BJ (cell line): ENCODE measurements at places on chromosomes 1 and 21. TPM values are rescaled to one million over a fixed set of nuclear protein-coding genes. Genes with fewer than 3 reads are reported as not detected.

CELA2A gene
- polyA plus RNA-seq, result not detected in 2 replicates

HSF2BP gene
- 1.2 TPM in 2 replicates for polyA plus RNA-seq

FAM151A gene
- polyA plus RNA-seq, result not detected in 2 replicates

FCRL1 gene
- polyA plus RNA-seq, result not detected in 2 replicates

B3GALT5 gene
- polyA plus RNA-seq, result 0.09 TPM in 2 replicates

LCE2D gene
- not detected in 2 replicates for polyA plus RNA-seq

CCDC185 gene
- polyA plus RNA-seq, result not detected in 2 replicates

IVL gene
- polyA plus RNA-seq, result 0.05 TPM in 1 of 2 replicates, not detected in the other

CFHR4 gene
- not detected in 2 replicates for polyA plus RNA-seq

TACSTD2 gene
- polyA plus RNA-seq, result 0.16 and 0.18 TPM in 2 replicates

WDTC1 gene
- 7.0 and 16.4 TPM in 2 replicates for polyA plus RNA-seq

TMEM39B gene
- 19.3 and 31.1 TPM in 2 replicates for polyA plus RNA-seq

A3GALT2 gene
- not detected in 2 replicates for polyA plus RNA-seq

CTNNBIP1 gene
- polyA plus RNA-seq, result 20.5 and 25.5 TPM in 2 replicates

SPATA45 gene
- not detected in 2 replicates for polyA plus RNA-seq

GRCh38 chr1:207672522-207673130, 27.7 kb downstream of the CR1L start:
- no peak for DNase-seq

- DNase-seq, result no peak
These were observed 920 bp downstream of the APH1A start for GRCh38 chr1:150267896-150268295.

GRCh38 chr1:241934866-241935265, 22.7 kb upstream of the BECN2 start:
- no peak for DNase-seq

DNA sequence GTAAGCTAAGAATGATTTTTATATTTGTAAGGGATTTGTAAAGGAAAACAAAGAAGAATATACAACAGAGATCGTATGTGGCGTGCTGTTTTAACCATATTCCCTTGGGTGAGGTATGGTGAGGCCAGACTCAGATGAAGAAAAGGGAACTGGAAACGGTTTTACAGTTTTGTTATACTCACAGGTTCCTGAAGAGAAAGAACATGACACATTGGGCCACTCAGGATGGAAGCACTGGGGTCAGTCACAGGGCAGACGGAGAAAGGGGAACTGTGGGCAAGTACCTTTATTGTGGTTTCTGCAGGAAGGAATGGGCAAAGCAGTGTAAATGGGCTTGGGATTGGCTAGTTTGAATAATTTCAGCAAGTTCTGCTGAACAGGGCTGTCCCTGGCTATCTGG, 177.4 kb downstream of the LBR start:
- DNase-seq, result no peak

DNA sequence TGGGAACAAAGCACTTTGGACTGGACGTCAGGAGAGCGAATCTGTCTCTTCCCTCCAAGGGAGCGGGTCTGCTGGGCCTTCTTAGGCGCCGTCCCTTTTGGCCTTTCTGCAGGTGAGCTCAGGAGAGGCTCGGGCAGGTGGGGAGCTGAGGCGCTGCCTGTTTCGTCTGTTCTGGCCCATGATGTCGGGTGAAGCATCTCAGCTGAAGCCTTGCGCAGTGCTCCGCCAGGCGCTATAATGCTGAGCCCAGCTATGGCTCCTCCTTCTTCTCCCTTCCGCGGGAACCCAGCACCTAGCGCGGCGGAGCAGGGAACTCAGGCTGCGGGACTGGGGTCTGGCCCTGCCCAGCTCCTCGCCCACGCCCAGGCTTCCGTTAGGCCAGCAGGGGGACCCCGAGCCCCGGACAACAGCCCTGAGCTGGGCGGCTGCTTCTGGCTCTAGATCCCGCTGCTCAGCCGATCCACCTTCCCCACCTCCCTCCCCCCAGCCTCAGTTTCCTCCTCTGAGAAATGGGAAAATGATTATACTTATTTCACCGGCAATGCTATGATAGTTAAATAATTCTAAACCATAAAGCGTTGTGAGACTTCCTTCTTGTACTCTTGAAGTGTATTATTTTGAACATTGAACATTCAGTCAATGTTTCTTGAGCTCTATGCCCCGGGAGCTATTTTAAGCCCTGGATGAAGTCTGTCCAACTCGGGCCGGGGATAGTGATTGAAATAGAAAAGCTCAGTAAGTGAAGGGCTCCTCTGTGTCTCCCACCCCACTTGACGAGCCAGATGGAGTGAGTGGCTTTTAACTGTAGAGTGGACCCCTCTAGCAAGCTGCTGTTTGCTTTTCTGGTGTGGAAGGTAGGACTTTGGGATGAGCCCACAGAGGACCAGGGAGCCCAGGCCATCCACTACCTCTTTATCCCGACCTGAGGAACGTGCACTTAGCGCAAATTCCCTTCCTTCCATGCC, 9.6 kb upstream of the ADORA1 start:
- no peak for DNase-seq

DNA sequence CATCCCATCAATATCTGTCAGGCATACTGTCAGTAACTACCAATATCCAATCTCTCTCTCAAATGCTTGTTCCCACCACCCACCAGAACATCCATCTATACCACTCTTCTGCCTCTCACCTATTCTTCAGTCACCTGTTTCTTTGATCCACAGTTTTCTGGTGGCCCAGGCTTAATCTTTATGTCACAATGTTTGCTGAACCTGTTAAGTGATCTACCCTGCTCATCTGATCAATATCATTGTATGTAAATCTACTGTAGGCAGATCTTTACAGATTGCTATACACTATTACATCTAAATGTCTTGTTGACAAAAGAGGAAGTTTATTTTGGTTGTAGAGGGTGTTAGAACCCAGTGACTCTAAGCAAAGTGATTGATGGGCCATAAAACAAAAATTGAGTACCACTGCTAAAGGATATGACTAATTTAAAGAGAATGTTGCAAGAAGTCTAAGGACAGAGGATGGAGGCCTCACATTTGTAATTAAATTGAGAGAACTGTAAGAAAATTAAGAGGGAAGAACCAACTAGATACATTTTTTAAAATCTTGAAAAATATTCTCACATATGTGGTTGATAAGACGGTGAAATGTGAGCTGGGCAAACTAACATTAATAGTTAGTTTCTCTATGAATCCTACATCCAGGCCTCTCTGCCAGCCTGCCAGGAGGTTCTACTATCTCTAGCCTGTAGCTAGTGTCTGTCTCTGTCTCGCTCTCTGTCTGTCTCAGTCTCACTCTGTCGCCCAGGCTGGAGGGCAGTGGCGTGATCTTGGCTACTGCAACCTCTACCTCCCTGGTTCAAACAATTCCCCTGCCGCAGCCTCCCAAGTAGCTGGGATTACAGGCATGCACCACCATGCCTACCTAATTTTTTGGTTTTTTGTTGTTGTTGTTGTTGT, 34.1 kb downstream of the EGLN1 start:
- DNase-seq, result no peak

GRCh38 chr1:162373541-162374260, 3.0 kb downstream of the SPATA46 start:
- DNase-seq, result peak; percentile 49

- DNase-seq, result peak; percentile 85
These were observed 193.9 kb downstream of the FMN2 start for GRCh38 chr1:240285540-240285939.

DNA sequence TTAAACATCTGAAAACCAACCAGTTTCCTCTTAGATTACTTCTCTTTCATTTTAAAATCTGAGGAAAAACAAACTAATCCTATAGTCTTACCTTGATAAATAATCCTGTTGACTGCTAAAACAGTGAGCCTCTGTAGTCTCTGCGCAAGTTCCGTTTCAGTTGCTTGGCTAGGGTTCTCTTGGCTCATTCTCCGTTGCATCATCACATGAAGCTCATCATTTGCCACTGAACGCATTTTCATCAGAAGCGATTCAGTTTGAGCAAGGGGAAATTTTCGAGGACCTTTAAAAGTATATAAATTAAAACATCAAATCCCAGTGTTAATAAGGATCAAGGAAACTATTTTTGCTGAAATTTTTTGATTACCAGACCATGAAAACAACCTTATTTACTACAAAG, 96.7 kb upstream of the GNG4 start:
- no peak for DNase-seq

- no peak for DNase-seq
These were observed 5.9 kb downstream of the TP73 start for GRCh38 chr1:3658231-3658615.

- DNase-seq, result no peak
These were observed 309.4 kb upstream of the PROX1 start for GRCh38 chr1:213678348-213678747.

DNA sequence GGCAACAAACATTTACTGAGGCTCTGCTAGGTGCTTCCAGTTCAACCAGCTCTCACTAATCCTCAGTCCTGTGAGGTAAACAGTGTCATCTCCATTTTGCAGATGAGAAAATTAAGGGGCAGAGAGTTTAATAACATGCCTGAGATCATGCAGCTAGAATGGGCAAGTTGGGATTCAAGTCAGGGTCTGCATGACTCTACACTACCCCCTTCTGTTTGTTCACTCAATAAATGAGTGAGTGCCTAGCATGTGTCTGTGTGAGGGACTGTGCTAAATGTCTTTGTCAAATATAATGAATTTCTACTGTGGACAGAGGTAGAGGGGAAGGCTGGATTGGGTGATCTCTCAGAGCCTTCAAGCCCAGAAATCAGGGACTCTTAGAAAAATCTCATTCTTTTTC, 4.5 kb downstream of the PEF1 start:
- DNase-seq, result no peak

DNA sequence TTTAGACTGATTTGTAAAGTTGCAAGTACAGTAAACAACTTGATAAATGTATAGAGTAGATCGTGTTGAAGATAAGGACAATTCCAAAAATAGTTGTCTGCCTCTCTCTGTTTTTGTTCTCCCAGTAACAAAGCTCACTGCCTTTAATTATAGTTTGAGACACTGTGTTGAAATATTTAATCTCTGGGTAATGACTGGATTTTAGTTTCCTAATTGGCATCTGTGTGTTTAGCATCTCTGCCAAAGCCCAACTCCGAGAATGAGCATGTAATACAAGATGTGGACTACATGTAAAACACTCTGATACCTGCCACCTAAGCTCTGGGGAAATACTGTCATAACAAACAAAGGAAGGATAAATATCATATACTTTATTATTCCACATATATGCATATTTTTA, 27.7 kb upstream of the SDE2 start:
- DNase-seq, result no peak

DNA sequence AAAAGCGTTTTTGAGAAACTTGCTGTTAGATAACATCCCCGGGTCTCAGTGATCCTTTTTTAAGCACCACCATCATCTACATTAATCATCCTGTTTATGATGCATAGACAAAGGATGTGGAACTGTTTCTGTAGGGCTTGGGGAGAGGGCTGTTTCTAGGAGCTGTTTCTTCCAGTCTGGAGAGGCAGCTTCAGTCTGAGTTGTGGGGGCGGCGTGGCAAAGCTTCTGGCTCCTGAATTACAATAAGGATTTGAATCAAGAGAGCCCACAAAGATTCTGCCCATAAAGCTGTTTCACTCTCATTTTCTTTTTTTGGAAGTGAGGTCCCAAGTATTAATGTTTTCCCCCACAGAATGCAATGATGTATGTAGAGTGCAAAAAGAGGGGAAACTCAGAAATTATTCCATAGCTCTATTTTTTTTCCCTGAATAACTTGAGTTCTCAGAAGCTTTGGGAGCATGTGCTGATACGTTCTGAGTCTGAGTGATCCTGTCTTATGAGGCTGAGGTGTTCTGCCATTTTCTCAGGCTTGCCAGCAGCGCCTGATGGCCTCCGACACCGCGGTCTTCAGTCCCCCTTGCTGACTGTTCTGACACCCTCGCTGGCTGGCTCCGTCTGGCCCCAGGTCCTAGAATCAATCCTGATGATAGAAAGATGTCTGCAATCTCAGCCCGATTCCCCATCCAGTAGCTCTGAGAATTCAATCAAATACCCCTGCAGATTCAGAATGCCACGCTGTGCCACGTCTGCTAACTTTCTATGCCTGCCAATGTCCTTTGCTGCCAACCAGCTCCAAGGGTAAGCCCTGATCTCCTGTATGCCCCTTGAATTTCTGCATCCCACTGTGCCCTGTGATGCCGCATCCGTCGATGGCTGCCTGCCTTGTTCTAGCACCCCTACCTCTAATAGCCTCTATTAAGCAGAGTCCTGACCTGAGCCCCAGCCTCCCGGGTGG, 92.4 kb upstream of the AKT3 start:
- no peak for DNase-seq

DNA sequence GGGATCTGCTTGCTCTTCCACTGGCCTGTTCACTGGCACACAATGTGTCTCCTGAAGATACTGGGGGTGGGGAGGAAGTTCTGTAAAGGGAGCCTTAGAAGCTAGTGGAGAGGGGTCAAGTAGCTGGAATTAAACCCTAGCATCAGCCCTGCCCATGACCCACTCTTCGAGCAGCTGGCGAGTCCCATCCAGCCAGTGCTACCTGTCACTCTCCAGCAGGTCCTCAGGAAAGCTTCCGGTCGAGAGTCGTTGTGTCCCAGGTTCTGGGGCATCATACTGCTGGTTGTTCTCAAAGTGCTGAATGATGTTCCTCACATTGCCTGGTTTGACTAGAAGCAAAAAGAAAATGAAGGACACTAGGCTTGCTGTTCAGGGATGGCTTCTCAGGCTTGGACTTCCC, 30.9 kb downstream of the LRRC71 start:
- DNase-seq, result no peak

DNA sequence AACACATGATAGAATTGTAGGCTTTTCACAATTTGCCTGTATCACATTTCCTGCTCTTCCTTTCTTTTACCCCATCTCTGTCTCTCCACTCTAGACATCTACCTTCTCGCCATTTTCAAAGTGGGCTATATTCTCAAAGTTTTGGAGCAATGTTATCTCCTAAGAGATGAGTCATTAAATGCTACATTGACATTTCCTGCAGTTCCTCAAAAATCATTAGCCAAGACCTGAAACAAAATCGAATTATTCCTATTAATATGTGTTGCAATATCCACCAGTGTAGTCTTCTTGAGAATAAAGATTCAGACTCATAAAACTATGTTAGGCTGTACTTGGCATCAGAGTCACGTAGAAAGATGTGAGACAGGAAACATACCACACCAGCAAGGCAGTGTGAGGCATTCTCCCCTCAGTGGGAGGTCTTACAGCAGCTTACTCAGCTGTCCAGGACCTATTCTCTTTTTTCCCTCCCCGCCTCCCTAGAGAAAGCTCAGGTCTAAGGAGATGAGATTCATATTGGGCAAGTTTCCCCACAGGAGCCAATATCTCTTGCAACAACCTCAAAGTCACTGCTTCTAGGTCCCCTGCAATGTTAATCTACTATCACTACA, 38.8 kb downstream of the FRRS1 start:
- no peak for DNase-seq

GRCh38 chr1:113652771-113653170, 106.5 kb downstream of the PHTF1 start:
- DNase-seq, result no peak

GRCh38 chr1:237751090-237751489, 139.6 kb downstream of the ZP4 start:
- DNase-seq, result no peak
